ENCODE measurements at places on chromosomes 2 and 18.

DNA sequence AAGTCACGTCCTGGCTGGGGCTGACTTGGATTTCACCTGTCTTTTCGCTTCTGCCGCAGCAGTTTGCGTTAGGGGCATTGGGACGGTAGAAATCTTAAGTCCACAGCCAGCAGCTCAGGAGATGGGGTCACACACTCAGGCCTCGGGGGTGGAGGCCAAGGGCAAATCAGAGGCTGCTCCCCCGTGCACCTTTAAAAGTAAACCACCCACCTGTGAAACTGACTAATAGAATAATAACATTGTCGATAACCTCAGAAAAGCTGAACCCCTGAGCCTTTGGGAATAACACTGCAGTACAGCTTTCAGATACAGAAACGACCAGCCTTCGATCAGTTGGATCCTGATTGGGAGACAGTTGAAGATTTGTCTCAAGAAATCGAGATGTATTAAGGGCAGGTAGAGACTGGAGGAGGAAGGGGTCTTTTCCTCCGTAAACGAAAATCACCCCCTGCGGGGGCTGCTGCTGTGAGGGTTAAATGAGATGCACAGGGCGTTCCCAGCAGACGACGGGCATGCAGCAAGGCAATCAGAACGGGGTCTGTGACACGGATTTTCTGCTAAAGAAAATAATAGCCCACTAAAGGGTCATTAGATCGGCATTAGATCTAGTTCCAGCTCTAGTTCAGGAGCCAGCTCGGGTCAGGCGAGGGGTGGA is 16.4 kb upstream of the NFATC1 start:
- no peak for DNase-seq

- DNase-seq = no peak
Observed at GRCh38 chr18:73954268-73954667, 193.4 kb downstream of the FBXO15 start.

DNA sequence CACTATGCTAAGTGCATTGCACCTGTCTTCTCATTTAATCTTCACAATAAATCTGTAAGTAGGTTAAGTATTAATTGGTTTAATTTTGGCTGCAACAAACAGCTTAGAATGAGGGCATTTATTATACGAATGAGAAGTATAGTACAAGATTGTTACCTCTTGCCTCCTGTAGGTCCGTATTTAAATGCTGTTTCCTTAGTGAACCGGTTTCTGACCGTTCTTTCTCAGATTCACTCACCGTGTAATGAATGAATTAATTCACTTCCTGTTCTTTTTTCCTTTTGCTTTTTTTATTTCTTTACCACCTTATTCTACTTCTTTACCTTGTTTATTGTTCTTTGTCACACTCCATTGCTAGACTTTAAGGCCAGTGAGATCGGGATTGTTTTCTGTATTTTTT is 153.8 kb upstream of the RASGRP3 start:
- DNase-seq = no peak

DNA sequence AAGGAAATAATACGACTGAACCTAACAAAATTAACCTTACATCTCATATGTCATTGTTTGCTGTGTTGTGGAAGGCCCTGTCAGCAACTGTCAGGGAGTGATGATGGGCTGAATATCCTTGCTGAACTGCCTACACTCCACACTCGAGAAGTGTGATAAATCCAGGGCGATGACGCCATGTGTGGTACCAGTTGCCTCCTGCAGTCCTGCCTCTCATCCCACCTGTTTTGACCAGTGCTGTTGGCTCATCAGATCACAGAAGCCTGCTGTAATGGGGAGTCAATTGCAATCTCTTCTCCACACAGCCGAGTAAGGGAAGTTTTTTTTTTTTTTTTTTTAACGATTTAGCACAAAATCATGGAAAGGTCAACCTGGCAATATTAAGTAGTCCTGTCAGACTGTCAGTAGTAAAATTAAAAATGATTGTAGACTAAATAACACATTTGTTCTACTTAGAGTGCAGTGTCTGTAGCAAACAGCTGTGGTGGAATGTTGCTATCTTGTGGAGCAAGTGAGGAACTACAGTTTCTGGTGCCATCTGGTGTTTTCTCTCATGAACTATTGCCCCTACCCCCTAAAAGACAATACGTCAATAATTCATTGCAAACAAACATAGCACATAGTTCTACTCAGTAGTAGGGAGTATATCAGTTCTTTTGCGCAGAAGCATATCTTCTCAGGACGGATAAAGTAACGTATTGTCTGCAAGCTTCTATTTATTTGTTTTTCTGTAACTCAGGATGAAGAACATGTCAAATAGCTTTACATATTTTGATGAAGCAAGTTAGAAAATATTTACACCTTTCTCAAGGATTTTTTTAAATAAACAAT is 347.6 kb downstream of the CTNNA2 start:
- DNase-seq = no peak

DNA sequence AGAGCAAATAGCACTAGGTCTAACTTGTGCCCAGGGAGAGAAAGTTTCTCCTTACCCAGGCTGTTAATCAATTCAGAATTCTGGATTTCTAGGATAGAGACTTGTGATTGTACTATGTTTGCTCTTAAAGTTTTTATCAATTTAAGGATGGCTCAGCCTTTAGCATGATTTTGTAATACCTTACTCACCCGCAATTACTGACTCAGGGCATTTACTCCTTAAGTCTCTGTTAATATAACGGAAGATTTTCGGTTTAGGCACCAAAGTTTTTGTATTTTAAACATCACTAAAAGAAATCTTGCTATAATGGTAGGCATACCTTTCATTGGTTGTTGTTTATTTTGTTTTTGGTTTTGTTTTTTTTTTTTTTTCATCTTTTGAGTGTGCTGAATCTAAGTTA is 358.2 kb downstream of the RBM43 start:
- no peak for DNase-seq

- no peak for DNase-seq
Observed at GRCh38 chr2:188997263-188997662, 23.1 kb downstream of the COL3A1 start.

GRCh38 chr18:79553154-79553553 is 126.4 kb upstream of the CTDP1 start:
- DNase-seq = no peak

DNA sequence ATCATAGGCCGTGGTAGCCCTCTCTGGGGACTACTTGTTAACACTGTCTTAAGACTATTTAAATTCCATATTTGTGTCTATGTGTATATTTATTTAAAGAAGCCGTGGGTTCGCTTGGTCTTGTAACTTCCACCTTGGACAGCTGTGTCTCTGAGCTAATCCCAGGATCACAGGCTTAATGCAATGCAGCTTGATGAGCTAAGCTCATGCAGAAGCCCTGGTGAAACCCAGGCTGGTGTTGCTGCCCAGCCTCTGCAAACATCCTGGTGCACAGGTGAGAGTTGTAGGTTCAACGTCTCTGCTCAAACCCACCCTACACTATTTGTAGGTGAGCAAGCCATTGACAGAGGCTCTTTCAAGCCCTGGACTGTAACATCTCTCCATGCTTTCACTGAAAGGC is 211.8 kb downstream of the FAM210A start:
- no peak for DNase-seq

- no peak for DNase-seq
Observed at GRCh38 chr18:31206787-31207381, 44.2 kb upstream of the DSC1 start.

- DNase-seq = no peak
Observed at GRCh38 chr2:43083710-43084698, 142.4 kb downstream of the ZFP36L2 start.

DNA sequence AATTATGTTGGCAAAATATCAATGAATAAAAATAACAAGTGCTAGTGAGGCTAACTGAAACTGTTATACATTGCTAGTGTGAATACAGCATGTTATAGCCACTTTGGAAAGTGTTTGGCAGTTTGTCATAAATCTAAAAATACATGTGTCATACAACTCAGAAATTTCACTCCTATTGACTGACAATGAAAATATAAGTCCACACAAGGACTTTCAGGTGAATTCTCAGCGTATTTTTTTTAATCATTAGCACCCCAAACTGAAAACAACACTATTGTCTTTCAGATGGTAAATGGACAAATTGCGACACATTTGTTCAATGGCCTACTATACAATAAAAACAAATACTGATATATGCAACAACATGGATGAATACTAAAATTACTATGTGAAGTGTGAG is 884.8 kb downstream of the TRIB2 start:
- DNase-seq = no peak

DNA sequence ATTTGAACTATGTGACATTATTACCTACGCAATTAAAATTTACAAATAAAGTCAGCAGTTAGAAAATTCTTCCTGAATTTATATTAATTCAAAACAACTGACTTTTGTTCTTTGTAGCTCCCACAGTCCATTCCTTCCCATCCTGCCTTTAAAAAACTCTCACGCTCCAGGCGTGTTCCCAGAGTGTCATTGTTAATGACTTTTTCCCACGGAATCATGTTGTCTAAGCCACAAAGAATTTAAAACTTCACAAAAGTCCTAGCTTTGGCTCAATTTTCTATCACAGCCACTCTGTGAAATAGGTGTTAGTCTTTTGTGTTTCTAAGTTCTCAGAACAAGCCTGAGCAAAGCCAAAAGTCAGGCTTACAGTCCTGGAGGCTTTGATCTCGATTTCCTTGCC is 26.5 kb downstream of the SLC1A4 start:
- no peak for DNase-seq

DNA sequence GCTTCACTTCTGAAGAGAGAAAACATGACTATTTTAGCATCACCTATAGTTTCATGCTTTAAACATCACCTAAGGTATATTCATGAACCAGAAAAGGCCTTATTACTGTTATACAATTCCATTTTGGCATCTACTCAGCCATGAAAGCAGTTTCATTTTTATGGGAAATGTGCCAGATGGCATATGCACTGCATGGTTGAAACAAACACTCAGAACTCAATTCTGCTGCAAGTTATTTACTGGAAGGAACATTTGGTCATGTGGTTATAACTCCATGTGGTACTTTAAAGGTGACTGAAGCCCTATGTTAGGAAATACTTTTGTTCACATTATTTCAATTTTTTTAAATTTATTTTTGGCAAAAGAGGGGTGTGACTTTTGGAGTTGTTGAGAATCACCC is 287.5 kb upstream of the CRIM1 start:
- no peak for DNase-seq

DNA sequence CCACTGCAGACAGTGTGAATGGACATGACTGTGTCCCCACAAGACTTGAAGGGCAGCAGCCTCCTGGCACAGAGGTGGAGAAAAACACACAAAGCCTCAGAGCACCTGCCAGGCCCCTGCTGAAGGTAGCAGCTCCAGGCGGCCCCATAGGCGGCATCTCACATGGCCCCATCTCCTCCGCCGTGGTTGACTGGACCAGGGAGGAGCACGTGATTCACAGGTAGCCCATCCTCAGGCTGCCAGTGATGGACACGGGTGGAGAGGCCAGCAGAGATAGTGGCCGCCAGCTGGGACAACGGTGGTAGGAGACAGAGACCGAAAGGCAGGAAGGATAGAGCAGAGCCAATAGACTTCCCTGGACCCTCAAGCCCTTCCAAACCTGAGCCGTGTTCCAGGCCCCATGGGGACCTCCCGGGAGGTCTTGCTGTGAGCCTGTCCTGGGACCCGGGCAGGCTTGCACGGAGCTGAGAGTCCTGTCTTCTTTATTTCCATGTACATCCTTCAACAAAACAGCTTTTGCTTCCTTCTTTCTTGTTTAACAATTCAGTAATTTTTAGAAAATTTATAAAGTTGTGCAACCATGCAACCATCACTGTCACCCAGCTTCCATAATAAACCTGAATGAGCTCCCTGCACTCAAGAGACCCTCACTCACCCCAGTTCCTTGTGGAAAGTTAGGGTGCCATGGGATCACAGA is 26.9 kb downstream of the GPR55 start:
- DNase-seq = no peak

DNA sequence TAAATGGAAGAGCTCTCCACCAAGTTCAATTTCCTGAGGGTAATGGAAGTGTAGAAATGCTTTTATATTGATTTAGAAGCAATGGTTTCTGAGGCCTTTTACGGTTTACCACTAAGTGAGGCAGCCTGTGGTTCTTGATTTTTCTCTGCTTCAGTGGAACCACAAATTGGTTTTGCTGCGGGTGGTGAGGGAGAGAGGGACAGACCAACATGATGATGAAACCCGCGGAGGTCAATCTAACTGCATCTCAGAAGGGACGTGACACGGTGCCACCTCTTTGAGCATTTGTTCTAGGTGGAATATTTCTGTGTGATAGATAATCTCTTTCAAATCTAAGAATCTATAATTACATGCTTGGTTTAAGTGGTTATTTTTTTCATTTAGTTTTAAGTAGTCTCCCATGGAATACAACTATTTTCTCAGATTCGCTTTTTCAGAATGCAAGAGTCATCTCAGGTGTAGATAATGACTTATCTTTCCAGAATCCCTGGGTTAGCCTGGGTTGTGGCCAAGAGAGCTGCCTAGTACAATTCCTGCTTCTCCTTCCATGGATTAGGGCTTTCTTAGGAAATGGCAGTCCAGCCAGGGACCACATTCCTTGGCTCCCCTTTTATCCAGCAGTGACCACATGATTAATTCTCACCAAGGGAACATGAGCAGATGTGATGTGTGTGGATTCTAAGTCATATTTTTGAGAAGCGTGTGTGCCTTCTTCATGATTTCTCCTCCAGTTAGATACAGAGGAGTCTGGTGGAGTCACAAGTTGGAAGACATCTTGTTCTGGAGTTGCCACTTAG is 52.5 kb downstream of the KCNE4 start:
- no peak for DNase-seq

DNA sequence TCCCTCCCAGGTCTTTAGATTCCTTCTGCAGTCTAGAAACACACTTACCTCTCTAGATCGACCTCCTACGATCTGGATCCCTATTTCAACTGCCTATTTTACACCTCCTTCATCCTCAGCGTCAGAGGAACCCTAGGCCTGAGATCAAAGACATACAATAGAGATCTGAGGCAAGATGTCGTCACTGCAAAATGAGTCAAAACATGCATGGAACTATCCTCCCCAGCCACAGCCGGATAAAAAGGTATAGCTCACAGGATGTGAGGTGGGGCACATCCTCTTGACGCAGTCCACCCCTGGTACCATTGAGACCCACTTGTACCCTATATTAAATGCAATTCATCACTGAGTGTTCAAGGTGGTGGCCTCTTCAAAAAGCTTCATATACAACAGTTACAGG is 63.7 kb upstream of the DNAJC10 start:
- DNase-seq = no peak

- no peak for DNase-seq
Observed at GRCh38 chr2:74399785-74400184, 19.7 kb upstream of the DCTN1 start.

GRCh38 chr2:198016243-198016642 is 211.8 kb downstream of the PLCL1 start:
- DNase-seq = no peak

DNA sequence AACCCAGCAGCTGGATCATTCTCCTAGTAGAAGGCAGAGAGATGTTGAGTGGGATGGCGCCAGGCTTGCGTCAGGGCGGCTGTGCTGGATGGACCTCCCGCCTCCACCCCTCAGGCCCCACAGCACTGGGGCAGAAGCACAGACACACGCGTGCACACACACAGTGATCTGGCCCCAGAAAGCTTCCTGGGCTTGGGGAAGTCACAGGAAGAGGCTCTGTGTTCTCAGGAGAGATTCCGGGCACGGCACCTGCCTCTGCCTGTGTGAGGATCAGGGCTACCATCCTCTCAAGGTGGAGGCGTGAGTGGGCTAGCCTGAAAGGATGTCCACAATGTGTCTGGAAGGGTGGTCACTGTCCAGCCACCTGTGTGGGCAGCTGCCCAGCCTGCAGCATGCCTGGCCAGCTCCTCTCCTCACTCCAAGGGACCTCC is 229.8 kb upstream of the HS6ST1 start:
- no peak for DNase-seq
